ENCODE measurements at places on chromosomes 5 and 9.

GRCh38 chr9:105639936-105640335 lies 22.3 kb upstream of the TAL2 start:
- DNase-seq, result no peak

DNA sequence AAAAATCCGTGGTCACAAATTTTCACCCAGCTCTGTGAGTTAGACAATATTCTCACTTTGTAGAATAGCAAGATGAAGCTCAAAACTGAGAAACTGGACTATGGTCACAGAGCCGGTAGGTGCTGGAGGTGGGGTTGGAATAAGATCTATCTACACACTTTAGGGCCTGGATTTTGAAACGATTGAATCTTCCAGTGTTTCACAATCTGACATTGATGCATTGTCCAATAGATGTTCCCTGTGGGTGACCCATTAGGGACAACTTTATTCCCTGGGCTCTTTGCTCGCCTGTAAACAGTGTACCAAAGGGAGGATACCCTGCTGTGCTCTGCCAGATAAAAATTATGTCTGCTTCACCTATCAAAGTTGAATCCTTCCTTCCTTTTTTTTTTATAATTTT lies 145.4 kb upstream of the MPDZ start:
- DNase-seq, result no peak

- no peak for DNase-seq
Measured at GRCh38 chr9:80602291-80602690, 1030.5 kb downstream of the TLE4 start.

GRCh38 chr5:117893211-117893610 lies 1095.1 kb downstream of the DTWD2 start:
- DNase-seq, result no peak

DNA sequence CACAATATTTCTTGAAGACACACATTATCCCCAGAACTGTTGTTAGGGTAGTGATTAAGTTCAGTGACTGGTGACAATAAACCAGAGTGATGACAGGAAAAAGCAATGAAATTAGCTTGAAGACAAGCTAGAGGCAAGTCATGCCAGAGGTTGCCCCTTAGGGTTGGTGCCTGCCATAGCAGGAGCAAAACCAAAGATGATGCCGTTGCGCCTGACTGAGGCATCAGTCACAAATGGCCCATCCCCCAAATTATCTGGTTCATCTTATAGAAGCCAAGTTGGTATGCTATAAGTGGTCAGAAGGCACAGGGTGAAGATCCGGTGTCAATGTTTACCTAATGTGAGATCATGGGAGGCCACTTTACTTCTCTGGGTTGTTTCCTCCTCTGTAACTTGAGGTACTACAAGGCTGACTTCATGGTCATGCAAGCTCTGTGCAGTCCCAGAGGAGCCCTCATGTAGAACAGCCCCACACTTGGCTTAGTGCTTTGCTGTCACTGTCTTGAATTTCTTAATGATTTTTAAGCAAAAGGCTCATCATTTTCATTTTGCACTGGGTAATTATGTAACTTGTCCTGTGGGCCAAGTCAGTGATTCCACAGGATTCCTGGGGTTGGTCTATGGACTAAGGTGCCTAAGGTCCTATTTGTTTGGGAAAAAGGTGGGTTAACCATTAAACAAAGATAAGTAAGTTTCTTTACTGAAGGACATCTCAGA lies 211.3 kb downstream of the MAN2A1 start:
- DNase-seq, result no peak
